ENCODE measurements at places on chromosomes 6 and 20.

GRCh38 chr20:4848041-4848440, 126.3 kb downstream of the PRND start:
- no peak overlapping the region for H3K27ac ChIP-seq
- no peak for DNase-seq
- no peaks in the 10 kb centered on the region for H3K27me3 ChIP-seq
- H3K4me1 ChIP-seq = no peaks in the 10 kb centered on the region
- H3K4me3 ChIP-seq = no peak overlapping the region

DNA sequence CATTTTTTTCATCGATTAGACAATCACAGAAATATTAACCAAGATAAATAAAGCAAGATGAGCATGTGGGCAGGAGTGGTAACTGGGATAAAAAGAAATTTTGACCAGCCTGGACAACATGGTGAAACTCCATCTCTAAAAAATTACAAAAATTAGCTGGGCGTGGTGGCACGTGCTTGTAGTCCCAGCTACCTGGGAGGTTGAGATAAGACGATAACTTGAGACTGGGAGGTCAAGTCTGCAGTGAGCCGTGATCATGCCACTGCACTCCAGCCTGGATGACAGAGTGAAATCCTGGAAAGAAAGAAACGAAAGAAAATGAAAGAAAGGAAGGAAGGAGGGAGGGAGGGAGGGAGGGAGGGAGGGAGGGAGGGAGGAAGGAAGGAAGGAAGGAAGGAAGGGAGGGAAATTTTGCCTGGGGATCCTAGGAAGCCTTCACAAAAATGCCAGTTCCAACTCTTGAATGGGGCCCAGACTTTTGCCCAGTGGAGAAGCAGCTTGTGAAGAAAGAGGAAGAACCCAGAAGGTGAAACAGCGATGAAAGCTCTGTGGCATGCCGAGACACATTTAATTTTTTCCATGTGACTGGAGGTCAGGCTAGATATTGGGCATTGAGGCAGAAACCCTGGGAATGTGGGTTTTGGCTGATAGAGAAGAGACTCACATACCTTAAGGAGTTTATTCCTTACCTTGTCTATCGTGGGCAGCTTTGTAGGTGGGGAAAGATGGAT, 20.3 kb downstream of the CCDC170 start:
- no peak for DNase-seq
- H3K27ac ChIP-seq = no peak overlapping the region
- H3K4me1 ChIP-seq = no peaks in the 10 kb centered on the region
- no peaks in the 10 kb centered on the region for H3K36me3 ChIP-seq
- H3K27me3 ChIP-seq = no peaks in the 10 kb centered on the region

GRCh38 chr6:68776354-68776753, 141.3 kb downstream of the ADGRB3 start:
- no peaks in the 10 kb centered on the region for H3K4me1 ChIP-seq
- no peak overlapping the region for H3K4me3 ChIP-seq
- DNase-seq = no peak
- H3K27me3 ChIP-seq = no peaks in the 10 kb centered on the region
- H3K27ac ChIP-seq = no peak overlapping the region

GRCh38 chr6:75458895-75459294, 34.7 kb downstream of the FILIP1 start:
- H3K27ac ChIP-seq = no peak overlapping the region
- H3K27me3 ChIP-seq = no peaks in the 10 kb centered on the region
- DNase-seq = no peak
- H3K4me3 ChIP-seq = no peak overlapping the region
- no peaks in the 10 kb centered on the region for H3K4me1 ChIP-seq
- H3K36me3 ChIP-seq = no peaks in the 10 kb centered on the region

All from astrocyte (in vitro differentiated cells and primary cell).